ENCODE measurements at places on chromosomes 6 and 20. TPM values are rescaled to one million over a fixed set of nuclear protein-coding genes. Genes with fewer than 3 reads are reported as not detected.

DNA sequence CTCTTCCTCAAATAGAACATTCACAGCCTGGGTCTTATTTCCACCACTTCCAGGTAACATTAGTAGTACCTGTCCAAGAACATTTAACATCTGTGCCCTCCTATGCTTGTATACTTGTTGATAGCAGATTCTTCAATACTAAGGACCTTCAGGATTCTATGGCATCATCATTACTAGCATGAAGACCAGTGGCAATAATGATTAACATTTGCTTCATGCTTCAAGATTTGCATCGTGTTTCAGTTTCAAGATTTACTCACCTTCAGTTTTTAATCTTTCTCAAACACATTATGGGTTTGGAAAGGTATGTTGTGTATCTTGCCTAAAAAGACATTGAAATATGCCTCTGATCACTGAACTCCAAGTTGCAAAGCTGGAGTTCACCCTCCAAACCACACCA lies 412.8 kb upstream of the NRSN1 start:
- H3K36me3 ChIP-seq = no peaks in the 10 kb centered on the region
- H3K4me1 ChIP-seq = no peaks in the 10 kb centered on the region
- no peaks in the 10 kb centered on the region for H3K27me3 ChIP-seq

DNA sequence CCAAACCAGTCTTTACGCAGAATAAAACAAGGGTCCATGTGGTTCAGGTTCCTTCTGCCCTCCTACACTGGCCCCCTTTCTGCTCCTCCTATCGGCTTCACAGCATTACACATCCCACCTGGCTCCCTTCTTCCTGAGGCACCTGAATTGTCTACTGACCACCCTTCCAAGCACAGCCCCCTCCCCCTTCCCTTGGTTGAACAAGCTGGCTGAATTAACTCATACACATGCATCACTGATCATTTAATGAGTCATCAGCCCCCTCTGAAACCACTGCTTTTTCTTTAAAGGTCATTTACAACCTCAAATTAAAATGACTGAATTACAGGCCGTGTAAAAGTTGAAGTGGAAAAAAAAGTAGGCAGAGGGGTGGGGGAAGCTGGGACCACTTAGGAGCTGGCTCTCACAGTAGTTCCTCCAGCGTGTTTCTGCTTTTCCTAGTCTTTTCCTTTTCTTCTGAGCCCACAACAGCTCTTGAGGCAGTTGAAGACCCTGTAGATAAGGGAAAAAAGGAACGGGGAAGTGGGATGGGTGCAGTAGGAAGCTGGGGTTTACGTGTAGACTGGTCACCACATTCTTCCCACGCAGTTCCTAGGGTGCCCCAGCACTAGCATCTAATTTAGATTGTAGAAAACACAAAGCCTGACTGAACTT lies 67.6 kb downstream of the FYN start:
- H3K4me3 ChIP-seq = no peak overlapping the region
- peak overlapping the region; percentile 81 for H3K27ac ChIP-seq
- no peak for DNase-seq
- H3K27me3 ChIP-seq = no peaks in the 10 kb centered on the region
- peaks cover 10% of the 10 kb centered on the region for H3K36me3 ChIP-seq

- no peak overlapping the region for H3K27ac ChIP-seq
- H3K36me3 ChIP-seq = no peaks in the 10 kb centered on the region
- no peak overlapping the region for H3K4me3 ChIP-seq
- no peaks in the 10 kb centered on the region for H3K4me1 ChIP-seq
- no peak for DNase-seq
Measured at GRCh38 chr6:3529721-3530120, 72.9 kb upstream of the SLC22A23 start.

DNA sequence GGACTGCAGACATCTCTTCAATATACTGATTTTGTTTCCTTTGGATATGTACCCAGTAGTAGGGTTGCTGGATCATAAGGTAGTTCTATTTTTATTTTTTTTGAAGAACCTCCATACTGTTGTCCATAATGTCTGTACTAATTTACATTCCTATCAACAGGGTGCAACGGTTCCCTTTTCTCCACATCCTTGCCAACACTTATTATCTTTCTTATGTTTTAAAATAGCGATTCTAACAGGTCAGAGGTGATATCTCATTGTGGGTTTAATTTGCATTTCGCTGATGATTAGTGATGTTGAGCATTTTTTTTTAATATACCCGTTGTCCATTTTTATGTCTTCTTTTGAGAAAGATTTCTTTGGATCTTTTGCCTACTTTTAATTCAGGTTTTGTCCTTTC lies 2.0 kb upstream of the TP53RK start:
- H3K4me3 ChIP-seq = no peak overlapping the region
- no peak overlapping the region for H3K27ac ChIP-seq
- no peaks in the 10 kb centered on the region for H3K27me3 ChIP-seq
- no peak for DNase-seq
- H3K36me3 ChIP-seq = peaks cover 3% of the 10 kb centered on the region
- peaks cover 13% of the 10 kb centered on the region for H3K4me1 ChIP-seq

DNA sequence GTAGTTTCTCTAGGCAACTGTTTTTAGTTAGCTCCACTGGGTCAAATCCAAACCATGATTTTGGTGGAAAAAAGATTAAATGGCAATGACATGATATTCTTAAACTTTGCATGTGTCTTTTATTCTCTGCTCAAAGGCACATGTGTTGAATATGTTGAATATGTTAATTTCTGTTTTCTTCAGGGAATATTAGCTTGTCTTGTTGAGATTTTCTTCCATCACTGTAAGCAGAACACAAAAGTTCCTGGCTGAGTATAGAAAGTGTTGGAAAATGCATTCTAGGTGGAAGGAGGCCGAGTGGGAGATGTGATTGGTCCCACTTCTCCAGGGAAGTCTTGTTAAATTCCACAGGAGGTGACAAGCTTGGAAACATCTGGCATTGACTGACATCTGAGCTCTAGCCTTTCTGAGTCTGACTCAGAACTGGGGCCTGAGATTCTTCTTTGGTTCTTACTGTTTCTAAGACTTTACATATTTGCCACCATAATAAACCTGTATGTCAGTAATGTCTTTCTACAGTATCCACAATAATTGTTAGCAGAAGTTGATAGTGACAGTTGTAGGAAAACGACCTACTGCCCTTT lies 81.1 kb downstream of the LAMA4 start:
- H3K4me3 ChIP-seq = no peak overlapping the region
- peaks cover 5% of the 10 kb centered on the region for H3K27me3 ChIP-seq
- no peak overlapping the region for H3K27ac ChIP-seq
- no peaks in the 10 kb centered on the region for H3K4me1 ChIP-seq
- DNase-seq = no peak

- no peak for DNase-seq
- no peak overlapping the region for H3K27ac ChIP-seq
- H3K36me3 ChIP-seq = no peaks in the 10 kb centered on the region
- no peak overlapping the region for H3K4me3 ChIP-seq
- no peaks in the 10 kb centered on the region for H3K27me3 ChIP-seq
- no peaks in the 10 kb centered on the region for H3K4me1 ChIP-seq
Measured at GRCh38 chr6:69096681-69097080, 461.6 kb downstream of the ADGRB3 start.

DNA sequence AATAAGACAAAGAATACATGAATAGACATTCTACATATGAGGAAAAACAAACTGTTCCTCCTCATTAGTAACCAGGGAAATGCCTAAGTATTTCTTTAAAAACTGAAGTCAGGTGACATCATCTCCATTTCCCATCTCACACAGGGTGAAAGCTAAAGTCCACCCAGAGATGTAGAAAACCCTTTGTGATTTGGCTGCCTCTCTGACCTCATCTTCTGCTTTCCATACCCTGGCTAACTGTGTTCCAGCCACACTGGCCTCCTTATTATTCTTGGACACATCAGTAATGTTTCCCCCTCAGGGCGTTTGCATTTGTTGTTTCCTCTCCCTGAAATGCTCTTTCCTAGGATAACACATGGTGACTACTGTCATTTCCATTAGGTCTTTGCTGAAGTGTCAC lies 40.4 kb downstream of the ESF1 start:
- H3K4me1 ChIP-seq = no peaks in the 10 kb centered on the region
- no peak for DNase-seq
- H3K36me3 ChIP-seq = peaks cover 13% of the 10 kb centered on the region
- H3K4me3 ChIP-seq = no peak overlapping the region
- no peak overlapping the region for H3K27ac ChIP-seq
- H3K27me3 ChIP-seq = no peaks in the 10 kb centered on the region

DNA sequence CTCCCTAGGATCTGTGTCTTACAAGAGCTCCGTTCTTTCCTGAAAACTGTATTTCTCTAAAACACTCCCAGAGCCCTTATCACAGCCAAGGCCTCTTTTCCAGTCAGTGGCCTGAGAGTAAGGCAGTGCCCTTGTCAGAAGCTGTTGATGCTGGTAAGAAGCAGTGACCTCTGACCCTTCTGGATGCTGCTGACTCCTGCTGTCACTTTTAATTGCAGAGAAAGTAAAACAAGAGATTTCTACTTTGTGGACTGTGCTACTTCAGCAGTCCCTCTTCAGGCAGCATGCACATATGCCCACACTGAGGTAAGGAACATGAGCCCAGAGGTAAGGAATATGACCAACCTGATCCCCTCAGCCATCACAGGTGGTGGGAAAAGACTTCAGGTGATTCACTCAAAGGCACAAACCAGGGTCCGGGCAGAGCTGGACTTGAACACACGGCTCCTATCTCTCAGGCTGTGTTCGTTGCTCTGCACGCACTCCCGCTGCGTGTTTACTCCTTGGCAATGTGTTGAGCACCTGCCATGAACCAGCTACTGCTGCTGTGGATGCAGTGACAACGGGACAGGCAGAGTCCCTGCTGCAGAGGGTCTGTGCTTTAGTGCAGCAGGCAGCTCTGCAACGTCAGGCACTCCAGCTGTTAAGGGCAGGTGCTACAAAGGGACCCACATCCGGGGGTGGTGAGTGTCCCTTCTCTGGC lies 201.9 kb upstream of the CST7 start:
- DNase-seq = no peak
- no peak overlapping the region for H3K27ac ChIP-seq
- H3K4me1 ChIP-seq = no peaks in the 10 kb centered on the region
- no peaks in the 10 kb centered on the region for H3K36me3 ChIP-seq

GRCh38 chr6:37575221-37575620 lies 75.5 kb upstream of the CCDC167 start:
- DNase-seq = no peak
- H3K4me1 ChIP-seq = no peaks in the 10 kb centered on the region
- H3K27me3 ChIP-seq = peaks cover 17% of the 10 kb centered on the region
- no peak overlapping the region for H3K27ac ChIP-seq

DNA sequence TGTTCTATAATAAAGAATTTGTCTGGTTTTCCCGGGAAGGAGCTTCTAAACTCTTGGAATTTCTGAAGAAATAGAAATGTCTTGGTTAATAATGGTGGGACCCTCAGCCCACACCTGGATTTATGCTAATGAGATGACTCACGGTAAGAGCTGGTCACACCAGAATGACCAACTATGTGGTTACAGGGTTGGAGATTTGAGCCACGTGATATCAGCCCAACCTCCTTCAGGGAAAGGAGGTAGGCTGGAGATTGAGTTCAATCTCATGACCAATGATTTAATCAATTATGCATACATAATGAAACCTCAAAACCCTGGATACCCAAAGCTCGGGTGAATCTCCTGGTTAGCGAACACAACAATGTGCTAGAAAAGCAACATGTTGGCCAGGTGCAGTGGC lies 22.1 kb upstream of the CDKN1A start:
- H3K4me1 ChIP-seq = no peaks in the 10 kb centered on the region
- no peaks in the 10 kb centered on the region for H3K36me3 ChIP-seq
- H3K4me3 ChIP-seq = no peak overlapping the region
- no peak overlapping the region for H3K27ac ChIP-seq

DNA sequence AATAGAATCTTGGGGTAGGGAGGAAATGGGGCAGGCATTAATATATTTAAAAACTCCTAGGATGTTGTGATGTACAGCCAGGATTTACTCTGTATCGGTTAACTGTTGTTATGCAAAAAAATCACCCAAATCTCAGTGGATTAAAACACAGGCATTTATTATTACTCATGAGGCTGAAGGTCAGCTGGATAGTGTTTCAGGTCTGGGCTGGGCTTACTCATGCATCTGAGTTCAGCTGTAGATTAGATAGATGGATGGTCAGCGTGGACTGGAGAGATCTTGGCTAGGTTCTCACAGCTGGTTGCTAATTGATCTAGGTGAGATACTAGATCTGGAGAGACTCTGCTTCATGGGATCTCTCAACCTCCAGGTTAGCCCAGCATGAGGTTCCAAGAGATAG lies 131.4 kb downstream of the BTBD3 start:
- DNase-seq = no peak
- no peak overlapping the region for H3K27ac ChIP-seq

GRCh38 chr20:40293740-40294139 lies 395.3 kb downstream of the MAFB start:
- no peaks in the 10 kb centered on the region for H3K27me3 ChIP-seq
- H3K27ac ChIP-seq = no peak overlapping the region
- no peaks in the 10 kb centered on the region for H3K4me1 ChIP-seq
- no peak overlapping the region for H3K4me3 ChIP-seq
- DNase-seq = no peak
- H3K36me3 ChIP-seq = no peaks in the 10 kb centered on the region

- no peak for DNase-seq
- H3K27me3 ChIP-seq = no peaks in the 10 kb centered on the region
- H3K4me3 ChIP-seq = no peak overlapping the region
- H3K36me3 ChIP-seq = no peaks in the 10 kb centered on the region
Measured at GRCh38 chr6:137678451-137678850, 184.3 kb upstream of the OLIG3 start.

DNA sequence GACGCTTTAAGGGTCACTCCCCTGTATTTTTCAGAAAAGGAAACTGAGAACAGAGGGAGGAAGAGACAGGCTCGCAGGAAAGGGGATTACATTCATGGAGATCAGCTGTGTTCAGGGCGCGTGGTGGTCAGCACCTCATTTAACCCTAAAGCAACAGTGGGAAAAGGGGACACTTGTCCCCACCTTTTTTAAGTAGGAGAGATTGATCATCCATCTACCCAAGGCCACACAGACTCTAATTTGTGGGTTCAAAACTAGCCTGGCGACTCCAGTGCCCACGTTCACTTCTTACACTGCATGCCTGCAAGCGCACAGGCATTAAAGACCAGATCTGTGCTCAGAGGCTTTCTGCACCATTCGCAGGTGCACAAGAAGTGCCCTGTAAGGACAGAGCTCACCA lies 167.9 kb upstream of the SNX9 start:
- H3K27ac ChIP-seq = no peak overlapping the region
- H3K27me3 ChIP-seq = no peaks in the 10 kb centered on the region
- no peaks in the 10 kb centered on the region for H3K4me1 ChIP-seq
- H3K4me3 ChIP-seq = no peak overlapping the region
- no peak for DNase-seq
- H3K36me3 ChIP-seq = no peaks in the 10 kb centered on the region

- peak overlapping the region; percentile 2 for H3K27ac ChIP-seq
- H3K4me3 ChIP-seq = no peak overlapping the region
- DNase-seq = no peak
- H3K4me1 ChIP-seq = peaks cover 4% of the 10 kb centered on the region
- H3K36me3 ChIP-seq = peaks cover 6% of the 10 kb centered on the region
- no peaks in the 10 kb centered on the region for H3K27me3 ChIP-seq
Measured at GRCh38 chr20:48777005-48777404, 50.8 kb downstream of the PREX1 start.

- no peak for DNase-seq
- H3K4me1 ChIP-seq = no peaks in the 10 kb centered on the region
- H3K36me3 ChIP-seq = peaks cover 7% of the 10 kb centered on the region
- H3K4me3 ChIP-seq = no peak overlapping the region
- no peak overlapping the region for H3K27ac ChIP-seq
Measured at GRCh38 chr20:37319151-37319671, 26.7 kb upstream of the SRC start.

Gene BPI
- not detected for total RNA-seq

Gene TRAPPC3L
- total RNA-seq = not detected

Gene SPDEF
- total RNA-seq = 0.30 TPM

Gene OPRM1
- total RNA-seq = not detected

Gene ZKSCAN3
- 10.5 TPM for total RNA-seq

Gene MPC1
- total RNA-seq = 31.2 TPM

Gene IL17F
- not detected for total RNA-seq

Data from T-cell (primary cell).